ENCODE measurements at places on chromosomes 4 and X.

DNA sequence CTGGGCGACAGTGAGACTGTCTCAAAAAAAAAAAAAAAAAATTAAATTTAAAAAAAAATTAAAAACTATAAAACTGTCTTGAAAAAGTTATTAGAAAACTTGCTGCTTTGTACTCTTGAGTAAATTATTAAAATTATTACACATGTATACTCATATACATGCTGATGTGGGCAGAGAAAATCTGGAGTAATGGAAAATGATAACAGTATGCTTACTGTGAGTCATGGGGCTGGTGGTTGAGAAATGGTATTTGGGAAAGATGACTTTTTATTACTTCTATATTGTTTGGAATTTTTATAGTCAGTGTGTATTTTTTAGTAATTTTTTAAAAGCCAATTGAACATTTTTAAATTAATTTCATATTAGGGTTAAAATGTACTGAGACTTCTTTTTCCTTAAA lies 7.5 kb downstream of the YY2 start:
- DNase-seq: no peak

GRCh38 chr4:3413217-3413671 lies 28.5 kb upstream of the HGFAC start:
- peak; percentile 83 for DNase-seq

DNA sequence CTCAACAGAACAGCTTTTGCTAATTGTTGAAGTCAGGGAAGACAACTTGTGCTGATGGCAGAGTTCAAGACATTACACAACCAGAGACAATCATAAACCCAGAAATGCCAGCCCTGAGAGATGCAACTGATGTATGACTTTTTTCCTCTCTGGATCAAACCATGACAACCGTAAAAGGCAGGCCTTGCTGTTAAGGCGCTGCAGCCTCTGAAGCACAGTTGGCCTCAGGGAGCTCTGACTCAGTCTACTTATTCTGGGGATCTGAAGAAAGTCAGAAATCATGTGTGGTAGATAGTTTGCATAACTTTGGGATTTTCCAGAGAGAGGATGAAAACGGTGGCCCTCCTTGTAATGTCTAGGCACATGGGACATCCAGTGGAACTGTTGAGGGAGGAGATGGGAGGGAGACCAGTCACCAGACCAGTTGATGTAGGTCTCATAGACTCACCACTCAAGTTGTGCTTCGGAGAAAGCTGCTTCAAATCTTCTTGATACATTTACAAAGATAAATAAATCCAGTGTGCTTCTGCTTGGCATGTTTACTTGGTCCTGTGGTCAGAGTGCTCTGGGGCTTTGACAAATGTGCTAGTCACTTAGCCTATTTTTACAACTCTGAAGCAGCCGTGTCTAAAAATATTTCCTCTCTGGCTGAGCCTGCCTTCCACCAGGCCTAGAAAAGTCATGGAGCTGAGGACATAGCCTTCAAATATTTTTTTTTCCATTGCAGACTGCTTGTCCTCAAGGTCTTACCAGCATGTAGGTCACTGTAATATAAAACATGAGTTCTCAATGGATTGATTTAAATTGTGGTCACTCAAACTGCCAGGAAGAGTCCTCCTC lies 7.5 kb downstream of the HADH start:
- peak; percentile 49 for DNase-seq

DNA sequence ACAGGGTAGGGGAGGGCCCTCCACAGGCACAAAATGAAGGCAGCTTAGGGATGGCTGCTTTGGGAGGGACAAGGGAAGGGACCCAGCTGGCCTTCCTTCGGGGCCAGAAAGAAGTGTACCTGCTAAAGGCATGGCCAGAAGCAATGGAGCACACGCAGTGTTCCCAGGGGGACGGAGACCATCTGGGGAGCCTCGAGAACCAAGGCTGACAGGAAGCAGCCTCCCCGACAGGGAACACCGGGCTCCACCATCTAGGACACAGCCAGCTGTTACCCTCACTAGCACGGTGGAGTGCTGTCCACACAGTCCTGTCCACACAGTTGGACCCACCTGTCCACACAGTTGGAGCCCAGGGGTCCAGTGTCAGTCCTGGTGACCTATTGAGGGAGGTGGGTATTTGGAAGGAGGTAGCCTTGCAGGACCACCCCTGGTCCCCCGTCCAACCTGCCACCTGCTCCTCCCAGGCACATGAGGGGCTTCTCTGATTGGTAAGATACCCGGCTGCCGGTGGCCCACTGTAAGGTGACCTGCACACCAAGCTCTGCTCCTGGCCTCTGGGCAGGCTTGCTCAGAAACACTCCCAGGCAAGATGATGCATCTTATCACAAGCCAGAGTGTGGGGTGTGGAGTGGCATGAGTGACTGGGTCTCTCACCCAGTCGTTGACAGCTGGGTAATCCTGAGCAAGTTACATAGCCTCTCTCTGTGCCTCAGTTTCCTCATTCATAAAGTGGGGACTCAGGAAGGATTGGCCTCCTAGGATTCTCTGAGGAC lies 20.5 kb upstream of the AFAP1 start:
- DNase-seq: no peak

DNA sequence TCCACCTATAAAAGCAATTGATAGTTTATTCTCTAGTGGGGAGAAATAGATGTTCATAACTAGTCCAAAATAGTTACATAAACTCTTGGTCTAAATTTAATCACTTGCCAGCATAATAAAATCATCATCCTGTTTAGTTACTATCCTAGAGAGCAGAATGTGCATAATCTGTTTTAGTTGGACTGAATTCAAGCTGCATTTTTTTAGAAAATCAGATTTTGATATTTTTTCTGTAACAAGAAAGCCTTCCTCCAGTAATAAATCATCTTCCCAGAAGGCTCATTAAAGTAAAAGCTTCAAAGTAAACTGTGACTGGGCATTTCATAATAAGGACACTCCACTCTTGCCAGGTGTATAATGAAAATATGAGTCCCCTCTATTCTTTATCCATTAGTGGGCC lies 453.1 kb downstream of the TRAM1L1 start:
- no peak for DNase-seq

- DNase-seq: no peak
These were observed 29.2 kb downstream of the SULT1E1 start for GRCh38 chr4:69830560-69831269.

GRCh38 chrX:38407126-38407525 lies 54.7 kb downstream of the OTC start:
- no peak for DNase-seq

GRCh38 chr4:136329042-136329662 lies 1203.1 kb downstream of the PCDH18 start:
- no peak for DNase-seq

DNA sequence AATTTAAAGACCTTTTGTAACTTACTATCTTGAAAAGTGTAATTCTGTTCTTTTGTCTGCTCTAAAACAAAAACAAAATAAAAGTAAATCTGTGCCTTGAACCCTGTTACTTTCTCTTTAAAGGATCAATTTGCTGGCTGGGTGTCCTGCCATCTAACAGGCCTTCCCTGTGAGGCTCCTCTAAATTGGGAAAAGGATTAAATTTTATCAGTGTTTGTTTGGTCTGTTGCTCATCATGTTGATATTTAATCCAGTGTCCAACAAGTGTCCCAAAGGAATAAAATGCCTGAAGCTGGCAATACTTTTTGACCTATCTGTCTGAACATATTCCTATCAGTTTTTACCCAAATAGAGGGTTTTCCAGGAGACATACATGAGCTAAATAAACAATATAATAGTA lies 688.7 kb downstream of the IL1RAPL1 start:
- no peak for DNase-seq

GRCh38 chrX:22097012-22097694 lies 65.0 kb downstream of the PHEX start:
- no peak for DNase-seq

DNA sequence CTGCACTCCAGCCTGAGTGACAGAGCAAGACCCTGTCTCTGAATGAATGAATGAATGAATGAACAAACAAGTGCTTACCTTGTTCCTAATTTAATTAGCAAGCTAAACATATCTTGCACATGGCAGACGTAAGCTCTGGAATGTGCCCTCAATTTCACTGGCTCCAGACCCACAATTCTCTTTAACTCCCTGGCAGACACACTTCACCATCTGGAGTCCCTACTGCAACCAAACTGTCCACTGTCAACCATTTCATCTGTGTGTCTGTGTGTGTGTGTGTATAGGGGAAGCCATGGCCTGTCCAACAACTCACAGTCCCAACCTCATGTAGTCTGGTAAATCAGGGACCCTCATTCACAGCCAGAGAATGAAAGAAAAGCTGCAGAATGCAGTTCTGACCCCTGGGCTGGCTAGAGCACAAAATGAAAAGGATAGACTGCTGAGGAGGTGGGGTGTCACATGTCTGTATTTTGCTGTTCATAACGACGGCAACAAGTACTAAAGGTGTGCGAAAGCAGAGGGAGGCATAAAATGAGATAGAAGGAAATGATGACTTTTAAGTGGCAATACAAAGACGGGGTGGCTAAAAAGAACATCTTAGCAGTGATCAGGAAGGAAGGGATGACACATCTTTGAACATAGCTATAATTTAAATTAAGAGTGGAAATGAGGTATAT lies 114.1 kb downstream of the TSPAN5 start:
- no peak for DNase-seq

DNA sequence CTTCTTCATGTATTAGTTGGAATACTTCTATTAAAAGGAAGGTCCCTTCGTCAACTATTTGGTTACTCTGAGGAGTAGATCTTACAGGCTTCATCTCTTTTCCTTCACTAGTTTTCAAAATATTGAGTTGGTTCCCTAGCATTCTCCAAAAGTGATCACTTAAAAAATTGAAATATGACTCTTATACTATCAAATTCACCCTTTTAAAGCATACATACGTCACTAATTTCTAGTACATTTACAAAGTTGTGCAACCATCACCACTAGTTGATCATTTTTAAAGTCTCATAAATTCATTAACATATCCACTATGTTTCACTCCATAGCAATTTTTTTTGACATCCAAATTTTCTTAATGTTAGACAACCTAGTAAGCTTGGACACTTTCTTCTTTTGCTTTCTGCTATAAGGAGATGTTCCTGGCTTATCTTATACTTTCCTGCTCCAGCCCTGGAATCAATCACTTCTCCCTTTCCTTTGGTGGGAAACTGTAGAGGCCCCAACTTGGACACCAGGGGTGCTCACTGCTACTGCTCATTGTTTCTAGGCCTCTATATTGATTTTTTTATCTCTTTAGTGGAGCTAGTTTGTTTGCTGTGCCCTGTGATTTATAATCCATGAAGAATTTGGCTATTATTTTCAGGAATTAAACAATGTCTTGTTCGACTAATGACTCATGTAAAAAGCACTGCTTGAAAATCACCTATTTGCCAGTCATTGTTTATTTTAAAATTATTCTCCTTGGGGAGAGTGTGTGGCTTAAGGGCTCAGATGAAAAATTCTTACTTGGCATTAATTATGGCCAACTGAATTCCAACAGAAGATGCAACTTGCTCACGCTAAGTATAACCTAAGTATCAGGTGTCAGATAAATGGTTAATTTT lies 4.0 kb upstream of the ZFX start:
- no peak for DNase-seq

GRCh38 chr4:10079912-10080588 lies 36.5 kb downstream of the WDR1 start:
- no peak for DNase-seq

Measured in upper lobe of left lung (tissue), 6 donors.